A549 treated with GW870086 at 1 μM for 4 hours (cell line): ENCODE measurements at places on chromosomes 3 and 15. TPM values are rescaled to one million over a fixed set of nuclear protein-coding genes. Genes with fewer than 3 reads are reported as not detected.

The LEKR1 gene
- total RNA-seq = 0.78 to 1.4 TPM (median 0.80 TPM) in 5 replicates

The ST6GAL1 gene
- total RNA-seq = 3.6 to 4.6 TPM (median 3.8 TPM) in 5 replicates

The ADCY5 gene
- 0.34 to 0.81 TPM (median 0.43 TPM) in 5 replicates for total RNA-seq

The ADAMTS17 gene
- total RNA-seq = 0.10 to 0.20 TPM (median 0.14 TPM) in 4 of 5 replicates, not detected in the other

The ARNT2 gene
- 13.6 to 18.5 TPM (median 16.2 TPM) in 5 replicates for total RNA-seq

The DUOX1 gene
- total RNA-seq = not detected in 5 replicates

The CPN2 gene
- not detected in 5 replicates for total RNA-seq

The CNOT10 gene
- total RNA-seq = 26.7 to 29.8 TPM (median 28.5 TPM) in 5 replicates
